ENCODE measurements at places on chromosomes 7 and 10. TPM values are rescaled to one million over a fixed set of nuclear protein-coding genes. Genes with fewer than 3 reads are reported as not detected.
A peak's percentile ranks its signal among the peaks of the same experiment; 100 is the strongest.

Gene ZNF853
- 2.1 TPM for total RNA-seq

DNA sequence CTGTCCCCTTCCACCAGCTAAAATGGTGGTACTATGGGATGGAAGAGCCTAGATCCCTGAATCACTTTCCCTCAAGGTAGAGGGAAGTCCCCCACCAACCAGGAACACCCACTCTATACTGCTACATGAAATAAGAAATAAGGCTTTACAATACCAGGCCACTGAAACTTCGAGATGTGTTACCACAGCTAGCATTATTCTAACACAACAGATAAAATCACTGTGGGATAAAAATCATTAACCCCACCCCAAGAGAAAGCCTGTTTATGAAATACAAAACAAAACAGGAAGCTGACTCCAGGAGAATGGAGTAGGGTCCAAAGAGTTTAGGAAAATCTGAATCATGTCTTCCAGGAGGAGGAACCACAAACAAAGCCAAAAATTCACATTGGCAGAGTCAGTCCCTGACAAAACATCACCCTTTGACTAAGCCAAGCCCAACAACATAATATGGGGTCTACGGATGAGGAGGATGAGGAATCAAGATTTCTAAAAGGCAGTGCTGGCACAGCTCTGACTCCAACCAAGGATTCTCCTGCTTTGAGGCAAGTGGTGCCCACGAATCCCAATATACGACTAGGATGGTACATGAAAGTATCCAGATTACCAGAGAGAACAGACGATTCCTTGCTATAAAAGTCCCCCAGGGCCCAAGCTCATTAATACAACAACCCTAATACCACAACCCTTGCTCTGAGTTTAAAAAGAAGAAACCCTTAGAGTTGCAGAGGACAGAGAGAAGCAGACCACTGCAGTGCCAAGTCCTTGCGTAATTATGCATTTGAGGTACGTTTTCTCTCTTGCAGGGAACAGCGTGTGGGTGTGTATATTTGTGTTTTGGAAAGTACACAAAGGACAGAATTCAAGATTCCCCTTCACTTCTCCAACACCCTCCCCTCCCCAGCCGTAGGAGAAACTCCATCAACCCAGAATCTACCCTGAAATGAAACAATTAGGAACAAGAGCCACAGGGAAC lies 23.7 kb downstream of the XPNPEP1 start:
- no peak overlapping the region for H3K4me3 ChIP-seq
- no peak overlapping the region for H3K27ac ChIP-seq
- peaks cover 9% of the 10 kb centered on the region for H3K36me3 ChIP-seq
- no peak for DNase-seq
- no peaks in the 10 kb centered on the region for H3K27me3 ChIP-seq

- no peaks in the 10 kb centered on the region for H3K36me3 ChIP-seq
- H3K27me3 ChIP-seq, result no peaks in the 10 kb centered on the region
- no peak overlapping the region for H3K27ac ChIP-seq
These were observed 24.9 kb downstream of the ST8SIA6 start for GRCh38 chr10:17429490-17429889.

Gene PON1
- not detected for total RNA-seq

DNA sequence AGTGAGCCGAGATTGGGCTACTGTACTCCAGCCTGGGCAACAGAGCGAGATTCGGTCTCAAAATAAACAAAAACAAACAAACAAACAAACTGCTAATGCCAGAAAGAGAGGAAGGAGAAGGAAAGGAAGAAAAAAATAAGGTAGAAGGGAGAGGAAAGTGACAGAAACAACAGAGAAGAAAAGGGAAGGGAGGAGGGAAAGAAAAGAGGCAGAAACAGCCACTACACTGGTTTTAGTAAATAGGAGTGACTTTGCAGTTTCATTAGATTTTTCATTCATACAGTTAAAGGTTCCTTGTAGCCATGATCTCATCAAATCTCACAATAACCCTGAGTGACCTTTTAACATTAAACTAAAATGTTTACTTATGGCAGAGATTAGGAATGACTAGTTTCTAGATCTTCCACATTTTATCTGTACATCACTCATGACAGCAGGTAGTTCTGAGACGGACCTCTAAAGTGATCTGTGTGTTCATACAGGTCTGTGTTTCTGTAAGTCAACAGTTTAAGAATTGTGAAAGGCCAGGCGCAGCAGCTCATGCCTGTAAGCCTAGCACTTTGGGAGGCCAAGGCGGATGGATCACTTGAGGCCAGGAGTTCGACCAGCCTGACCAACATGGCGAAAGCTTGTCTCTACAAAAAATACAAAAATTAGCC lies 191.3 kb upstream of the KLF14 start:
- H3K27me3 ChIP-seq, result no peaks in the 10 kb centered on the region
- no peak overlapping the region for H3K4me3 ChIP-seq
- H3K36me3 ChIP-seq, result peaks cover 6% of the 10 kb centered on the region
- peaks cover 84% of the 10 kb centered on the region for H3K4me1 ChIP-seq
- H3K27ac ChIP-seq, result peak overlapping the region; percentile 78
- DNase-seq, result peak; percentile 85

Gene ADGRA1
- total RNA-seq, result not detected

DNA sequence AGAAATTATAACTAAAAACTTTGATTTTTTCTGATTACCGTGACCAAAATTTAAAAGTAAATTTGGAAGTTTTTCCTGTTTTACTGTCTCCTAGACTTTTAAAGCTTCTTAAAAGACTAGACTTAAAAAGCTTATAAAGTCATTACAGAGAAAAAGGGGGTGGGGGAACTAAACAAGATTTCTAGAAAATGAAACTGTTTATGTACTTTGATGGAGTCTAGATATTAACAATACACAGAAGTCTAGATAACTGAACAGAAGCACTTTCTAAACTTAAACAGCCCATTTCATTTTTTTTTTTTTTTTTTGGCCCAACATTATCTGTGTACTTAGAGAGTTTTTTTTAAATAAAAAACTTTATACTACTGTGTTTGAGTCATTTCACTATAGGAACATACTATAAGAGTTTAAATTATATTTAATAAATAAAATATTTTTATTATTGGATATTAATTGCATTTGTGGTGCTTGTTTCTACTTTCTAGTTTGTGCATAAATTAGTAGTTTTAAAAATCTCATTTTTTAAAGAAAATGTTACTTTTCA lies 98.5 kb downstream of the PHTF2 start:
- H3K27ac ChIP-seq, result no peak overlapping the region
- H3K4me1 ChIP-seq, result no peaks in the 10 kb centered on the region
- DNase-seq, result no peak
- no peaks in the 10 kb centered on the region for H3K27me3 ChIP-seq

- H3K27me3 ChIP-seq, result peaks cover 9% of the 10 kb centered on the region
- no peaks in the 10 kb centered on the region for H3K4me1 ChIP-seq
- no peak within 1 kb of the TSS for H3K4me3 ChIP-seq
- H3K36me3 ChIP-seq, result no peaks in the 10 kb centered on the region
These were observed at the start of gene LDB3 for GRCh38 chr10:86668297-86669165. Gene LDB3 (plus strand): TSS chr10:86668511. CDS start chr10:86668692, 181 bp downstream.

GRCh38 chr7:16092711-16093110 lies 328.6 kb downstream of the CRPPA start:
- no peak overlapping the region for H3K4me3 ChIP-seq
- H3K36me3 ChIP-seq, result no peaks in the 10 kb centered on the region
- no peak overlapping the region for H3K27ac ChIP-seq
- no peaks in the 10 kb centered on the region for H3K4me1 ChIP-seq
- H3K27me3 ChIP-seq, result no peaks in the 10 kb centered on the region
- DNase-seq, result no peak

DNA sequence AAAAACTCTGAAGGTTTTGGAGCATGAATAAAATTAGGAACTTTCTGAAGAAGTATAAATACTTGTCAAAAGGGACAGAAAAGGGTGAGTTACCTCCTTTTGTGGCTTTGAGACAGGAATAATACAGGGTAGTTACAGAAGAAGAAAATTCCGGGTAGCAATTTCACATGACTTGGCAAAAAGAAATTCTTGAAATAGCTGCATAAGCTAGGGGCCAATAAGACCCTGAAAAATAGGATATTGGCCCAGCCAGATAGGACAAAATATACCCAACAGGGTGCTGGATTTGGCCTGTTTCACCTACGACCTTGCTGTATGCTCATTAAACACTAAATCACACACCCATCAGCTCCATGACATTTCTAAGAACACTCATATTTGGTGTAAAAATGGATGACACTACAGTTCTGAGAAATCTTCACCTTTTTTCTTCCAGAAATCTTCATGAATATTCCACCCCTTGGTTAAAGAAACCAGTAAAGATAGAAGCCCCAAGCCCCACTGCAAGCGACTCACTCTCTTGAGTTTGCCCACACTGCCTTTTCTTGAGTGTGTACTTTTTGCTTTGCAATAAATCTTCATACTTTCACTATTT lies 362.7 kb downstream of the SEMA3D start:
- no peak for DNase-seq
- H3K4me3 ChIP-seq, result no peak overlapping the region
- no peaks in the 10 kb centered on the region for H3K36me3 ChIP-seq
- no peak overlapping the region for H3K27ac ChIP-seq
- no peaks in the 10 kb centered on the region for H3K27me3 ChIP-seq

Gene ANXA8L1
- total RNA-seq, result not detected

- no peaks in the 10 kb centered on the region for H3K4me1 ChIP-seq
- no peaks in the 10 kb centered on the region for H3K36me3 ChIP-seq
- no peak overlapping the region for H3K27ac ChIP-seq
- H3K4me3 ChIP-seq, result no peak overlapping the region
- no peak for DNase-seq
These were observed 58.0 kb upstream of the ELN start for GRCh38 chr7:73969991-73970390.

DNA sequence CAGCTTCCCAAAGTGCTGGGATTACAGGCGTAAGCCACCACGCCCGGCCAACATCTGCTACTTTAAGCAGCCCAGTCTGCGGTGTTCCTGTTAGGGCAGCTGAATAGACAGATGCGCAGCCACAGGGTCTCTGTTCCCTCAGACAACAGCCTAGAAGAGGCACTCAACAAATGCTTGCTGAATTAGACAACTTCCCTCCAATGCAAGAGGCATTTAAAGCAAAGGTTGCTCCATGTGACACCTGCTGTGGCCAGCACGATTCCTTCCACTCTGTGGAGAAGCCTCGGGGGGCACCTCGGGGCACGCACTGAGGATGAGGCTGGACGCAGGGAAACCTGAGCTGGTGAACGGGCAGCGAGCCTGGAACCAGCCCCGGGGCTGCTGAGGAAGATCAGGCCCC lies 237.8 kb downstream of the MAD1L1 start:
- no peaks in the 10 kb centered on the region for H3K4me1 ChIP-seq
- no peak for DNase-seq
- H3K4me3 ChIP-seq, result no peak overlapping the region
- H3K27ac ChIP-seq, result no peak overlapping the region
- H3K36me3 ChIP-seq, result peaks cover 1% of the 10 kb centered on the region
- H3K27me3 ChIP-seq, result no peaks in the 10 kb centered on the region

Gene ZNHIT1
- total RNA-seq, result 64.5 TPM

DNA sequence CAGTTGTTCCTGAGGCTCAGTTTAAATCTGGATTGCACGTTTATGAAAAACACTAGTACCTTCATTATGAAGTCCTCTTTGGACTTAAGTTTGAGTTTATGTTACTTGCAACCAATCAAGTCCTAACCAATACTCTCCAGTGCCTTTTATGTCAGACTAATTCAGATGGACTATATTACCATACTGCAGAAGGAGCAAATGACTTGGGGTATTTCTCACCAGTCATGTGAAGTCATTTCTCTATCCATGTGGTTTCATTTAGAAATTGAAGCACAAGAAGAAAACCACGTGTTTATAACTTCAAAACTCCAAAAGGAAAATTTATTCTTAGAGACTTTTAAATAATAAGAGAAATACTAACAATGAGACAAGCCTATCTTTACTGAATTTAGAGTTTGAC lies 201.6 kb downstream of the MBL2 start:
- H3K36me3 ChIP-seq, result no peaks in the 10 kb centered on the region
- no peaks in the 10 kb centered on the region for H3K27me3 ChIP-seq
- no peak overlapping the region for H3K4me3 ChIP-seq
- H3K4me1 ChIP-seq, result no peaks in the 10 kb centered on the region
- no peak overlapping the region for H3K27ac ChIP-seq

GRCh38 chr10:14306190-14306589 lies 24.5 kb downstream of the FRMD4A start:
- no peak for DNase-seq
- H3K4me1 ChIP-seq, result no peaks in the 10 kb centered on the region
- no peaks in the 10 kb centered on the region for H3K36me3 ChIP-seq

DNA sequence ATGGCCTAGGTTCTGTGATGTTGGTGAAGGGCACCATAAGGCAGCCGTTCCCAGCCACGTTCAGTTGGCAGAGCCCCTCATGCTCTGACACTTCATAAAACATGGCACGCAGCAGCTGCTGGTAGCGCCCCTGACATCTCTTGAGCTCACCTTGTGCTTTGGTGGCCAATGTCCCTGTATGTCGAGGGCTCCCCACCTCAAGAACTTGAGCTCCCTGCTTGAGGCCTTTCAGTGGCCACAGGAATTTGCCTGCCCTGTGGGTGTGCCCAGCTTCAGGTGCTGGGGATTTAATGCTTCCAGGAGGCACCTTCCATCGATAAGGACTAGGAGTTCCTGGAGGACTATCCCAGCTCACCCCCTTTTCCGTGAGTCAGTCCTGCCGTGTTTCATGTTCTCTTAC lies 9.5 kb upstream of the ZNF32 start:
- no peak overlapping the region for H3K4me3 ChIP-seq
- no peak overlapping the region for H3K27ac ChIP-seq
- H3K36me3 ChIP-seq, result no peaks in the 10 kb centered on the region
- peaks cover 8% of the 10 kb centered on the region for H3K4me1 ChIP-seq
- no peak for DNase-seq
- H3K27me3 ChIP-seq, result no peaks in the 10 kb centered on the region

GRCh38 chr7:148261996-148262688 lies 328.4 kb upstream of the C7orf33 start:
- no peaks in the 10 kb centered on the region for H3K4me1 ChIP-seq
- no peak overlapping the region for H3K4me3 ChIP-seq
- no peak overlapping the region for H3K27ac ChIP-seq
- no peaks in the 10 kb centered on the region for H3K36me3 ChIP-seq
- DNase-seq, result no peak

Gene HYAL4
- not detected for total RNA-seq

Gene MYL7
- total RNA-seq, result 1.8 TPM

GRCh38 chr7:157006205-157006747 lies 4.2 kb downstream of the MNX1 start:
- no peak overlapping the region for H3K4me3 ChIP-seq
- peaks cover 30% of the 10 kb centered on the region for H3K27me3 ChIP-seq
- no peaks in the 10 kb centered on the region for H3K36me3 ChIP-seq
- peaks cover 31% of the 10 kb centered on the region for H3K4me1 ChIP-seq

- no peak for DNase-seq
- H3K36me3 ChIP-seq, result no peaks in the 10 kb centered on the region
- H3K4me1 ChIP-seq, result peaks cover 16% of the 10 kb centered on the region
These were observed 168.0 kb downstream of the ARHGAP12 start for GRCh38 chr10:31760674-31761081.

DNA sequence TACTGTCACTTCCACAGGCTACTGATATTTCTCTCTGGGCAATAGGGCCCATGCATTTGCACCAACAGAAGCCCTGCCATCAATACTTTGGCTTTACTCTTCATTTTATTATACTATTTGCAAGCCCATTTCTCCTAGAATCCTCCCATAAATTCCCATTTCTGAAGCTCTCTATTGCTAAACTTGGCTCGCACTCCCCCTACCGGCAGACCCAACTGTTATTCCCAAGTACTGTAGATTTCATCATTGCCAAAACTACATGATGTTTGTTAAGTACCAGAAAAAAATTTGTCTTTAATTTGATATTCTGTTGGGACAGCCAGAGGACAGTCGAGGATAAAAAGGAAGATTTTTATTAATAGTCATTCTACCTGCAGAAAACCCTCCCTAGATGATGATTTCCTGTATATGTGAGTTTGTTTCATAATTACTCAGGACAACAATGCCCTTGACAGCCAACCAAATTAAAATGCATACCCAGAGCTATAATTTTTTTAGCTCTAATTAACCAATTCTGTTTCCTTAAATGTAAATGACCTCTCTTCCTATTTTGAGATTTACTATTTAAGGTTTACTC lies 298.6 kb downstream of the REEP3 start:
- H3K36me3 ChIP-seq, result no peaks in the 10 kb centered on the region
- H3K27me3 ChIP-seq, result no peaks in the 10 kb centered on the region
- no peak overlapping the region for H3K27ac ChIP-seq
- H3K4me3 ChIP-seq, result no peak overlapping the region
